ENCODE measurements at places on chromosomes 5 and 9.

DNA sequence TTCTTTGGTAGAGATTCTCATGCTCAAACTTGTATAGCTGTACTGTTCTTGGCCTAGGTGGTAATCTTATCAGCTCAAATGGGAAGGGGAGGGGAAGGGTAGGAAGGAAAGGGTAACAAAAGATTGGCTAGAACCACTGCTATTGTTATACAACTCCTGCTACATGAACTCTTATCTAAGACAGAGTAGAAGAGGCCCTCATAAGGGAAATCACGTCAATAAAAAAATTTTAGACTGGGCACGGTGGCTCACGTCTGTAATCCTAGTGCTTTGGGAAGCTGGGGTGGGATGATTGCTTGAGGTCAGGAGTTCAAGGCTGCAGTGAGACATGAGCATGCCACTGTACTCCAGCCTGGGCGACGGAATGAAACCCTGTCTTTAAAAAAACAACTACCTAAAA is 15.9 kb downstream of the STOM start:
- DNase-seq: no peak

DNA sequence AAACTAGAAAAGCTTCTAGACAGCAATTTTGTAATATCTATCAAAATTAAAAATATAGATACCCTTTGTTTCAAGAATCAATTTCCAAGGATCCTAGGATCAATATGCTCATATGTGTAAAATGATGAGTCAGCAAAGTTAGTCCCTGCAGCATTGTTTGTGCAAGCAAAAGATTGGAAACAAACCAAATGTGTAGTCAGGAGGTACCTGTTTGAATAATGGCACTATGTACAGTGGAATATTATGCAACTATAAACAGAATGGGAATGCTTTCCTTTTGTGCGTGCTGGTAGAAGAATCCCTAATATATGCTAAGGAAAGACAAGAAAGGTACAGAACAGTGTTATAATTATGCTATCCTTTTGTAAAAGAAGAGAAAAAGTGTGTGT is 58.5 kb upstream of the PJA2 start:
- no peak for DNase-seq

DNA sequence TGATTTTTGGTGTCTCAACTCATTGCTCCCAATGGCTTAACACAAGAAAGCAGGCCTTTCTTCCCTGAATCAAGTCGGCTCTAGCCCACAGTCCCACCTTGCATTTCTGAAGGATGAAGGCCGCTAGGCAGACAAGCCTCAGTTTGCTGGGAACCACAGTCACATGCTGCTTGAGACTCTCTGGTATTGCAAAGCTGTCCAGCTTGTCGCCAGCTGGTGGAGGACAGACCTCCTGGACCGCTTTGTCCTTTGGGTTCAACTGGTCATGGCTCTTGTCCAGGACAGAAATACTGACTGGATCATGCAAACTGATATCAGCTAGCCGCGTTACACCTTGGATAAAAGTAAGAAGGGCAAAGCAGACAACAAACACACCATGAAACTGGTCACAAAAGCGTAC is 23.1 kb downstream of the DDX31 start:
- DNase-seq: no peak

GRCh38 chr9:105401651-105402050 is 46.2 kb upstream of the FSD1L start:
- no peak for DNase-seq

DNA sequence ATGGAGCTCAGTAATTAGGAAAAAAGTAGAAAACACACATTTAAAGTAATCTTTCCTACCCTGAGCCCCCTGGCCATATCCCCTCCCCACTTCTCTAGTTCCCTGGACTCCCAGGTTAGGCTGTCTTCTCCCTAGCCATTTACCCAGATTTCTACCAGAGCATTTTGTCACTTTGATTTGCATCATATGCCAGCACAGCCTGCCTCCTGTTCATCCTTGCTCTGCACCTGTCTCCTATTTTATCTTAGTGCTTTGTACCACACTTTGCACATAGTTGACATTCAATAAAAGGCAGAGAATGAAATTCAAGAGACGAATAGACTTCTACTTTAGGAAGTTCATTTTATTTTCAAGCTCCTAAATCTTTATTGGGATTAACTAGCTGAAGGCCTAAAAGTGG is 344.5 kb downstream of the EBF1 start:
- DNase-seq: no peak

GRCh38 chr5:160262151-160263074 is 33.1 kb downstream of the FABP6 start:
- DNase-seq: no peak

GRCh38 chr9:123637945-123638634 is 282.1 kb downstream of the CRB2 start:
- no peak for DNase-seq

- no peak for DNase-seq
These were observed 227.3 kb downstream of the KDM4C start for GRCh38 chr9:6984941-6985578.

GRCh38 chr5:73351593-73351992 is 97.0 kb downstream of the FOXD1 start:
- no peak for DNase-seq

GRCh38 chr9:134892820-134893420 is 12.3 kb downstream of the FCN2 start:
- no peak for DNase-seq

GRCh38 chr9:131306397-131307004 is 17.0 kb downstream of the PLPP7 start:
- no peak for DNase-seq

- no peak for DNase-seq
These were observed 368.6 kb upstream of the MPDZ start for GRCh38 chr9:13648068-13648467.

DNA sequence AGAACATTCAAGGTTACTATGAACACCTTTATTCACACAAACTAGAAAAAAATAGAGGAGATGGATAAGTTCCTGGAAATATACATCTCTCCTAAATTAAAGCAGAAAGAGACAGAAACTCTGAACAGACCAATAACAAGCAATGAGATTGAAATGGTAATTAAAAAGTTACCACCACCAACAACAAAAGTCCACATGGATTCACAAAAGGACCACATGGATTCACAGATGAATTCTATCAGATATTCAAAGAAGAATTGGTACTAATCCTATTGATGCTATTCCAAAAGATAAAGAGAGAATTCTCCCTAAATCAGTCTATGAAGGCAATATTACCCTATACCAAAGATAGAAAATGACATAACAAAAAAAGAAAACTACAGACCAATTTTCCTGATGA is 518.9 kb downstream of the PRDM9 start:
- DNase-seq: no peak

DNA sequence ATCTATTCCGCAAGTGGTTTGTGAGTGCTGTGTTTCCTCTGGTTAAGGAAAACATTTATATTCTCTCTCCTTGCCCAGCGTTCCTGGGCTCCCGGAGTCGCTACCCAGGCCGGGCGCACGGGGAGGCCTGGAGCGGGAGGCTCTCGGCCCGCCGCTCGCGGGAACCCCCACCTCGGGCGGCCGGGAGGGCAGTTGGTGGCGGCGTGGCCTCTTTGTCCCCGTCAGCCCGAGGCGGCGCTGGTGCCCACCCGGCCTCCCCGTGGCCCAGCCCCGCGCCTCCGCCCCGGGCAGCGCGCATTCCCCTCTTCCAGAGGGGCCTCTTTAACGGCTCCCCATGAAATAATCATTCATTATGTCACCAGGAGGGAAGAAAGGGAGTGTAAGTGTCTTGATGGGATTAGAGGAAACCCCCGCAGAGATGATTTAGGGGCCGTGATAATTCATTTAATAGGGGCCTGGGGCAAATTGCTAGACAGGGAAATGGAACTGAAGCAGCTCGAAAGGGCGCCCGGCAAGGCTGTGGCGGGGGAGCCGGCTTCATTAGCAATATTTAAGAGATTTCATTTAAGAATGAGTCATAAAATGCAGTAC is 181.9 kb upstream of the TBCA start:
- no peak for DNase-seq

DNA sequence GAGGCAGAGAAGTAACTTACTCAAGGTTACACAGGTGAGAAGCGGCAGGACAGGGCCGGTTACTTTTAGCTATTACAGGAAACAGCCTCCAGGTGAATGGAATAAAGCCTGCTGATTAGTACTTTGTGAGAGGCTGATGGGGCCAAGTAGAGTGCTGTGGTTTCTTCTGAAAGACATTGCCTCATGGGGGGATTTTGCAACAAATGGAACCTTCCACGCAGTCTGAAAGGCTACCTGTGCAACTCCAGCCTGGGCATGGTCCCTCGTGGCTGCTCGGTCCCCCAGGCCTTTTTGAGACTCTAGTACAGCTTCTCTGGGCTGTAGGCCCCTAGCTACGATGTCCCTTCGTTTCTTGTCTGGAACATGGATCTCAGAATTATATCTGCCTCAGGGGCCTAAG is 2.0 kb downstream of the TMEM268 start:
- DNase-seq: no peak

DNA sequence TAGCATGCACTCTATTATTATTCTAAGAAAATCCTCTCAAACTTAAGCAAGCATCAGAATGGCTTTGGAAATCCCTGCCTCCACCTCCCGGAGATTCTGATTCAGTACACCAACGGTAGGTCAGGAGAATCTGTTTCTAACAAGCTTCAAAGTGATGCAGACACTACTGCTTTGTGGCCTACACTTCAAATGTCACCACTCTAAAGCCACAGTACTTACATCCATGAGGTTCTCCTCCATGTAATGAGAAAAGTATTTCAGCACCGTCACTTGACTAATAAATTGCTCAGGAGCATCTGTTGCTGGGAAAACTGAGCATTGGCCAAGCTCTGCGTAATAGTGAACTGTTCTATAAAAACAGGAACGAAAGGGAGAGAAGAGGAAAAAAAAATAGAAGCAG is 4.8 kb downstream of the PLK2 start:
- DNase-seq: no peak

DNA sequence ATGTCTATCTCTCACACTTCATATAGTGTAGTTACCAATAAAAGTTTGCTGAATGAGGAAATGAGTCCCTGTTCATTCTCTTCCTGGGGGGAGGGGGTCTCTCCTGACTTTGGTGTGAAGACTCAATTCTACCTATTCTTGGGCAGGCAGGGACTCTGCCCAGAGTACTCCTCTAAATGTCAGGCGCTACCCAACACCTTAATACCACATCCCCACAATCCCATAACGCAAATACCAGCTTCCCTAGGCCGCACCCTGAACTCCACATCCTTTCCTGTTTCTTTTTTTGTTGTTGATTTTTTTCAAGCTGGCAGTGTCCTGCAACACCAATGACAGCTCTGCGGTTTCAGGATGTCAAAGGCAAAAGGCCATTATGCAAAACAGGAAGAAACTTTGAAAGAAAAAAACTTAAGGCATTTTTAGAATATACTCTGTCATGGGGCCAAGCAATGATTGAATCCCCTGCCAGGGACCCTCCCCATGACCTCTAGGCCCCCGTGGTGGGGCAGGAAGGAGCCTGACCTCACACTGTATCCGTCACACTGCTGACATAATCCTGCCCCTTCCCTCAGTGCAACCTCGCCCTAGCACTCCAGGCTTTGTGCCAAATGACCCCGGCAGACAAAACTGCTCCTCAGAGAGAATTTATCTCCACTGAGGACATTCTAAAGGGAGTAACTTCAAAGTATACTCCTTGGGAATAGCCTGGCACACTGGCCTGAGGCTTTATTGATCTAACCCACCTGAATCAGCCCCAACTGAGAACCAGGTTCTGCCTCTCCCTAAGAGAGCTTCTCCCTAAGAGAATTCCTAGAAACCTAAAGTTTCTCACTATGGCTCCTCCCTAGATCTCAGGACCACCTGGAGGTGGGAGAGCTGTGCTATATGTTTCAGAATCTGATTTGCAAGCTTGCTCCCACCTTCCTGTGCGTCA is 8.0 kb downstream of the B4GALT1 start:
- DNase-seq: no peak

GRCh38 chr5:128273736-128274135 is 190.2 kb downstream of the SLC12A2 start:
- DNase-seq: no peak

DNA sequence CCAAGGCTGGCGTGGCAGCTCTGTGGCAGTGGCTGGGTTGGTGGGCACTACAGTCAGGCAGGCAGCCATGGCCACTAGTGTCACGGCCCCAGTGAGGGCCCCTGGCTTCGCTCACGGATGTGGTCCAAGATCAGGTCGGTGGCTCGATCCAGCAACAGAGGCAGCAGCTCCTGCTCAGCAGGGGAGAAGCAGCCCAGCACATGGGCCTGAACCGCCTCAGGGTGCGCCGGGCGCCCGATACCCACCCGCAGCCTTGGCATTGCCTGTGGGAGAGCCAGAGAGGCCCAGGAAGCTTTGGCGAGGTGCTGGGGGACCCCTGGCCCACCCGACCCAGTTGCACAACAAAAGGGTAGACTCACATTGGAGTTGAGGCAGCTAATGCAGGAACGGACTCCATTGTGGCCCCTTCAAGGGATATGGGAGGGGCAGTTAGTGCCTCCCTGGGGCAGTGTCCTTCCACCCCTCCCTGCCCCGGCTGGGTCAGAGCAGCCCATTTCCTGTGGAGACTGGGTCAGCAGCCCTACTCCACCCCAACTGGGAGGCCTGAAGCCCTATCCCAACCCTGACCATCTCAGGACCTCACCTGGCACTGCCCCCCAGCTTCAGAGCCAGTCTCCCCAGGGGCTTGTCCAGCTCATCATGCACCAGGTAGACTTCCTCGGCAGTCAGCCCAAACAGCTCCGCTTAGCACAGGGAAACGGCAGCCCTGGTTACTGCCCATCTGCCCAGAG is 1.3 kb downstream of the PTRH1 start:
- no peak for DNase-seq

GRCh38 chr9:5188060-5188984 is 2.9 kb upstream of the INSL6 start:
- DNase-seq: no peak
